Fibroblast of villous mesenchyme (primary cell): ENCODE measurements at places on chromosomes 7 and 10. TPM values are rescaled to one million over a fixed set of nuclear protein-coding genes. Genes with fewer than 3 reads are reported as not detected.
A peak's percentile ranks its signal among the peaks of the same experiment; 100 is the strongest.

Gene ZNF775
- total RNA-seq, result 3.0 and 5.2 TPM in 2 replicates

DNA sequence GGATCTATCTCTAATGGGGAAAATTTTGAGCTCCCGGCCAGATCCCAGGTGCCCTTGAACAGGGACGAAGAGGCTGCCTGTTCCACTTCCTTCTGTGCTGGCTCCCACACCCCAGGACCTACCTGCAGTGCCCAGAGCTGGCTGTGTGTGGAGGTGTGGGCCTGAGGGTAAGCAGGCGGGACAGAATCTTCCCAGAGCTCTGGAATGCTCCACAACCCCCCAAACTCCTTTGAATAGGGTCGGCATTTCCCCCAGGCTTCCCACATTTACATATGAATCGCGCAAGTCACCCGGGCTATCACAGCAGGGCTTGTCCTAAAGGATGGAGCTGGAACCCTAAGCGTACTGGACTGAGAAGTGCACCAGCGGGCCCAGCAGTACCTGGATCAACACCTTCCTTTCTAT, 95.9 kb downstream of the DNMBP start:
- no peak for DNase-seq

DNA sequence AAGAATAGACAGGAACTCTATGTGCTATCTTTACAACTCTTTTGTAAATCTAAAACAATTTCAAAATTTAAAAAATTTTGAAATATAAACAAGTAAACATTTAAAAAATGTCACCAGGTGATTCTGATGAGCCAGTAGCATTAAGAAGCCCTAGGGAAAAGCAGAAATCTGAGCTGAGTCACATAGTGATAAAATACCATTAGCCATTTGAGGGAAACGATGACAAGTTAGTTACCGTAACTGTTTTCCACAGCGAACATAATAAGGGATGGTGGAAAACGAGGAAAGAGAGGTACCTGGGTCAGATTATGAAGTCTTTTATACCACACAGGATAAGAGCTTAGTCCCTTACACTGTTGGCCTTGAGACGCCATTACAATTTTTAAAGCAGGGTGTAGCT, 55.5 kb downstream of the PRR15 start:
- no peak for DNase-seq

DNA sequence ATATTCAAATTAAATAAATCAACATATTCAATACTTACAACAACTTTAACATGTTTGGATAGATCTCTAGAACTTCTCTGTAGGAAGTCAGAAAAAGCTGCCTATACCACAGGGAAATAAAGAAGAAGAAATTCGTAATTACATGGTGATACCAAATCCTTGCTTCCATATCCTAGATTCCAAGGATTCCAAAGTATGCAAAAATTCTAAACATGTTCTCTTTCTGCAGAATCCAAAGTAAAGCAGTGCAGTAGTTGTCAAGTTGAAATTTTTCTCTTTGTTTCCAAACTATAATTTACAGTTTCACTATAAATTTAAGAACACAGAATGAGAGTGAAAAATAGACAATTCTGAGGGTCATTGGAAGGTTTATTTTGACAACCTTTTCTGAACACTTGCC, 233.7 kb upstream of the PTN start:
- DNase-seq, result no peak

DNA sequence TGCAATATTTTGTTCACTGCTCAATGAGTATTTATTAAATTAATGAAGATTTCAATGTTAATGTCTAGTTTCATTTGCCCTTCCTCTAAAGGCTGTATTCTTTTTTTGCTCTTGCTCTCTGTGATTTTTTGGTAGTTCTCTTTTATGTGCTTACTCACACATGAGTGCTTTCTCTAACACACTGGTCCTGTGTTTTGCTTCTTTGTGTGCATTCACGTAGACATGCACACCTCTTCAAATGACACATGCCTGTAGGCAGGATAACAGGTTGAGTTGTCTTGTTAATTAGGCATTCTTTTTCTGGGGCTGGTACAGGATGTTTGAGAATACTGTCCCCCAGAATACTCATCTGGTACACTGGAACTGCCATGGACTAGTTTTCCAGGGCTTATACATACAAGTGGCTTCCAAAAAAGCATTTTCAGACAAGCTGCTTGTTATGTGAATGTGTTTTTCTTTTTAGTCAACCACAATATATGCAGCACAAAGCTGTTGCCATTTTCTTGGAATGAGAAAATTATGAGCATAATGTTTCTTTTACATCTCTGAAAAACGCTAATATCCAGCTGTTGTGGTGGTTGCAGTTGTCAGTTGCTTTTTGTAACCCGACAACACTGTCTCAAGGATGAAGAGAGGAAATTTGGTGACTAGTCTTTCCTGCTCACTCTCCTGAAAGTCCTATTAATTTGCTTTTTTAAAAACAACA, 416.4 kb downstream of the AUTS2 start:
- no peak for DNase-seq

GRCh38 chr10:119871881-119872609, 598 bp downstream of the MCMBP start:
- DNase-seq, result peak; percentile 64

GRCh38 chr7:51261117-51261835, 55.3 kb downstream of the COBL start:
- DNase-seq, result no peak

Gene CYP26C1
- total RNA-seq, result not detected in 2 replicates

GRCh38 chr7:117323305-117323850, 520 bp upstream of the WNT2 start:
- peak; percentile 53 for DNase-seq

- peak; percentile 99 for DNase-seq
These were observed 181.4 kb downstream of the AKR1D1 start for GRCh38 chr7:138257459-138258196.

DNA sequence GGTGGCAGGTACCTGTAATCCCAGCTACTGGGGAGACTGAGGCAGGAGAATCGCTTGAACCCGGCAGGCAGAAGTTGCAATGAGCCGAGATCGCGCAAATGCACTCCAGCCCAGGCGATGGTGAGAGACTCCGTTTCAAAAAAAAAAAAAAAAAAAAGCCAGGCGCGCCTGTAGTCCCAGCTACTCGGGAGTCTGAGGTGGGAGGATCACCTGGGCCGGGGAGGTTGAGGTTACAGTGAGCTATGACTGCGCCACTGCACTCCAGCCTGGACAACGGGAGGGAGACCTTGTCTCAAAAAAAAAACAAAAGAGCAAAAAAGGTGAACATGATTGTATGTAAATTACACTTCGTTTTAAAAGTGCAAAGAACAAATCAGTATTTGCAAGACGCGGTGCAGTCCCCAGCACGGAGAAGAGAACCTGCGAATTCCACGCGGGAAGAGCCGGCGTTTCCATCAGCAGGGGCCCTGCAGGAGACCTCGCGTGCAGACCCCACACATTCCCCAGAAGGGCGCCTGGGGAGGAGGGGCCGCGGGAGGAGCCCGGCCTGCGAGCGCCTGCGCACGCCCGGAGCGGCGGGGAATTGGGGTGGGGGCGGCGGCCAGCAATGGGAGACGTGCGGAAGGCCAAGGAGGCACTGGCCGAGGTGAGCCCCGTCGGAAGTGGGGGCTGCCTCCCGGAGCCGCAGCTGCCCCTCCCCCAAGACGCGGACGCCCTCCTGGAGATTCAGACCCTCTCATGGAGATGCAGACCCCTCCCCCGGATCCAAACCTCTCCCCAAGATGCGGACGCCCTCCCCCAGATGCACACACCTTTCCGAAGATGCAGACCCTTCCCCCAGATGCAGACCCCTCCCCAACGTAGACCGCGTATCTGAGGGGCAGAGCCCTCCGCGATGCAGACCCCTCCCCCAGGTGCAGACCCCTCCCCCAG, 16.7 kb upstream of the SUN1 start:
- DNase-seq, result no peak

GRCh38 chr7:157981778-157982177, 605.8 kb downstream of the PTPRN2 start:
- DNase-seq, result no peak

Gene COBL
- under 0.01 TPM in 1 of 2 replicates, not detected in the other for total RNA-seq

GRCh38 chr10:98418665-98419468, 3.9 kb upstream of the PYROXD2 start:
- DNase-seq, result no peak

DNA sequence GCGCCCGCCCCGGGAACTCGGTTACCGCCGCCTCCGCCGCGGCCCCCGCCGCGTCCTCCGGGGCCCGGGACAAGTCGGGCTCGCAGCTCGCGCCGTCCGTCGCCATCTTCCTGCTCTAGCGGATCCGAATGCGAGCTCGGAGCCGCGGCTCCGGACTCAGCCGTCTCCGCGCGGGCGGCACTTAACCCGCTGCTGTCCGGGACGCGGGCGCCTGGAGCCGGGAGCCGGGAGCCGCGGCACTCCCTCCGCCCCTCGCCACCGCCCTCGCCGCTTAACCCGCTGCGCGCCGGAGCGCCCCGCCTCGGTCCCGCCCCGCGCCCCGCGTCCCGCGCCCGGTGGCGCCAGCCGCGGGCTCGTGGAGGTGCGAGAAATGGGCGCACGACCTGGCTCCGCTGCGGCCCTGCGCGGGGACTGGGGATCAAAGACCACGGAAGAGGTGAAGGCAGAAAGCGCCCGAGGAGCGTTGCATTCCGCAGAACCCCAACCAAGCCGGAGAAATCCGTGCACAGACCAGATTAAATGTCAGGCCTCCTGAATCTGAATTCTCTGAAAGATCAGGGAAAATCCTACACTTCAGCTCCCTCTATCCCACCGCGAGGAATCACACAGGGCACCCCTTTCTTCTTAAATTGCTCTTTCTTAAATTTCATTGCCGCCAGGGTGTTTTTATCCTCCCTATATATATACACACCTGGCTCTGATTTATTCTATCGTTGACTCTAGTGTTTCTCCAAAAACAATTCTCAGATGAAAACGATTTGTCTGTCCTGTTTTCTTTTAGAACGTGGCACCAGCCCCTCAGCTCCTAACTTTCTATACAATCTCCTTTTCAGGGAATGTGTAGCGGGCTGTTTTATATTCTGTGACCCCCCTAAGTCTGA, at the start of gene CTTNBP2:
TSS of gene CTTNBP2 (minus strand) at position 132 of the 881 bp plus-strand sequence. CDS start at position 106, 26 bp downstream.
- peak; percentile 55 for DNase-seq

- no peak for DNase-seq
These were observed 40.3 kb upstream of the KAT6B start for GRCh38 chr10:74786126-74786525.

- peak; percentile 92 for DNase-seq
These were observed 79.9 kb upstream of the RHEB start for GRCh38 chr7:151599401-151600227.

GRCh38 chr10:102744374-102745051, 765 bp downstream of the WBP1L start:
- no peak for DNase-seq

- DNase-seq, result peak; percentile 19
These were observed 15.5 kb downstream of the ARMH3 start for GRCh38 chr10:102040305-102041050.

Gene CALML3
- total RNA-seq, result not detected in 2 replicates

Gene MACROH2A2
- total RNA-seq, result 3.9 TPM in 2 replicates

- DNase-seq, result no peak
These were observed 102.9 kb upstream of the ARMC3 start for GRCh38 chr10:22824984-22825383.

- DNase-seq, result peak; percentile 39
These were observed 9.7 kb upstream of the PPP1R35 start for GRCh38 chr7:100446040-100446439.

GRCh38 chr10:114709984-114710383, 51.9 kb upstream of the ABLIM1 start:
- no peak for DNase-seq

GRCh38 chr7:156764016-156764669, 123.6 kb downstream of the RNF32 start:
- peak; percentile 77 for DNase-seq

Gene PNLIP
- total RNA-seq, result not detected in 2 replicates

DNA sequence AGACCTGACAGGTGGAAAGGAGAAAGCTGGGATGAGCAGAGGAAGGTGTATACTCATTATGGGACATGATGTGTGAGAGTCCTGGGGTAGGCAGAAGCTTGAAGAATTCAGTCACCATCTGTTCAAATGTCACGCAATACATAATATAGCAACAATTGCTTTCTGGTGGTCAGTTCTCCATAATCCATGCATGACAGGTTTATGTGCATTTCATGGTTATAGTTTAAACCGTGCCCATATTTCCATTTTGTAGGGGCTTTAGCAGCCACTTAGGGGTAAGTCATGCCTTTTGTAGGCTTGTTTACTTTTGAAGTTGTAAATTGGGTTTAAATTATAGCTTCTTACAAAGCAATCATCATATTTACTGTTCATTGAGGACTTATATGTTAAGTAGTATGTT, 158.8 kb downstream of the NXPH1 start:
- no peak for DNase-seq

GRCh38 chr10:126214021-126214420, 174.3 kb downstream of the ADAM12 start:
- no peak for DNase-seq

- no peak for DNase-seq
These were observed 69.2 kb upstream of the UNC5B start for GRCh38 chr10:71143170-71143569.

- DNase-seq, result no peak
These were observed 177.7 kb upstream of the AHR start for GRCh38 chr7:17120756-17121155.

DNA sequence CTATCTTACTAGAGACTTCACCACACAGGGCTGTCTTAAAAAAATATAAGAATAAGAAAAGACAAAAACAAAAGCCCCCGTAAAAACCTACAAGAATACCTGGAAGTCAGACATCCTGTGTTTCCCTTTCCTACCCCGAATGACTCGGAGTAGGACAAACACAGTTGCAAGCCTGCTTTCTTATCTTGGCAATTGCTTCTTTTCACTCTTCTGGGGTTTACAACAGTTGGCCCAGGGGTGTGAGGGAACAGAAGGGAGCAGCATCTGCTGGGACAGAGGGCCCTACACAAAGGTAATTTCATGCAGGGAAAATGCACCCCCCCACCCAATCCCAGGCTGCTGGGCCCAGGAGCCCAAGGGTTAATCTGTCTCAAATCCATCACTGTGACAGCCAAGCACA, 220.6 kb downstream of the ARHGAP12 start:
- DNase-seq, result no peak

DNA sequence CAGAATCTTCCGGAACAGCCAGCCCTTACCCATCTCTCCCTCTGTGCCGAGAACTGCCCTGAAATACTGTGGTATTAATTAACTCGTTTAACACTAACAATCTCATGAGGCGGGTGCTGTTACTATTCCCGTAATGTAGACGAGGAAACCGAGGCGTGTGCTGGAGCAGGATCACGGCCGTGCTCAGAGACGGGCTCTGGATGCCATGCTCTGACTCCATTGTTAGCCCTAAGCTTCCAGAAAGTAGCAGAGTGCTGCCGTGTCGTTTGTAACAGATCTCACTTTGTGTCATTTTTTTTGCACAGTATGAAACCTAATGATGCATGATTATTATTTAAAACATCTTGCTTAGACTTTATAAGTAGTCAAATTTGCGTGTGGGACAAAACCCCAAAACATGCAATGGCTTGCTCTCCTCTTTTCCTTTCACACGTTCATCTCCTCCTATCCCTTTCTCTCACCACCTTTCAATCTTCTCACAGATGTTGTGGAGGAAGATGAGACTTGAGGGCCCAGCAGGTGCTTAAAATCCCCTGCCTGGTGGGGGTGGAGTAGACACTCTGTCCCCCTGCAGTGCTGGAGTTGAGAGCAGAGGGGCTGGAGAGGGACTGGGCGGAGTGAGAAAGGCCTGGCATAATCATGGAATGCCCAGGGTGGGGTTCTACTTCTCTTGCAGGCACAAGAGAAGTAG, 482 bp upstream of the ACTR3C start:
- no peak for DNase-seq
